ENCODE measurements at places on chromosomes 12 and 14.

- DNase-seq: peak; percentile 56
Measured at GRCh38 chr12:7806863-7807487, 17.8 kb downstream of the NANOG start.

- DNase-seq: no peak
Measured at GRCh38 chr14:70183991-70184390, 4.8 kb downstream of the SLC8A3 start.

- peak; percentile 53 for DNase-seq
Measured at GRCh38 chr12:29241821-29242591, 92.9 kb downstream of the FAR2 start.

DNA sequence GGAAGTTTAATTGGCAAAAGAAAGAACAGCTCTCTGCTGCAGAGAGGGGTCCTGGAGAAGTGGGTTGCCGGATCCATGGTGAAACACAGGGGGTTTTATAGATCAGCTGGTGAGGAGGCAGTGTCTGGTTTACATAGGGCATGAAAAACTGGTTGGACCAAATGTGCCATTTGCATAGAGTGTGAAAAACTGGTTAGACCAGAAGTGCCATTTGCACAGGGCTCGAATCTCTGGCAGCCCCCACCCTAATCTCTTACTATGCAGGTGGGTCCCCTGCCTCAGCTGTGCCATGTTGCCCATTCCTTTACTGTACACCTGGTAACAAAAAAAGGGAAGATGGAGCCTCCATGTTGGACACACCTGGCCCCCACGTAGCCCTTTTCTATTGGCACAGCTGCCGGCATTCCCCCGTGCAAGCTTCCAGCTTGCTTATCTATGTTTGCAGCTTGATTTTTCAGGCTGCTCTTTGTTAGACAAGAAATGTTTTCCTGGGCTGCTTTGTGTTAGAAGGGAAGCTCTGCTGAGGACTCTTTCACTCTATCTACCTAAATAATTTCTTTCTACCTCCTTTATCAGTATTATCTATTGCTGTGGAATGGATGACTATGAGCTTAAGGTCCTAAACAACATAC, 61.1 kb upstream of the TMEM132D start:
- no peak for DNase-seq

- peak; percentile 52 for DNase-seq
Measured at GRCh38 chr14:38578278-38578681, 322.4 kb upstream of the CLEC14A start.

GRCh38 chr12:57134949-57135348, 6.7 kb downstream of the LRP1 start:
- DNase-seq: no peak

All from fibroblast of skin of abdomen (primary cell).